ENCODE measurements at places on chromosomes 4 and X.

DNA sequence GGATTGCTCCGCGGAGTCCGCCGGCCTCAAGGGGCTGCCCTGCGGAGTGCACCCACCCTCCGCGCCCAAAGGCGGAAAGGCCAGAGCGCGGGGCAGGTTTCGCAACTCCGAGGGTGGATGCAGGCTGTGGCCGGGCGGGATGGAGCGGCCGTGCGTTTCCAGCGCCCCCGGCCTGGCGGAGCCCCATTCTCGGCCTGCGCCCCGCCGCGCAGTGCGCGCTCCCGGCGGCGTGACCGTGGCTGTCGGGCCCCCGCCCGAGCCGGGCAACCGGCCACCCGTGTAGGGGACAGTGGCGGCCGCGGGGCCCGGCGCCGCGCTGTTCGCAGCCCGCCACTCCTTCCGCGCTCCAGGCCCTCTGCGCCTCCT is 331 bp downstream of the SETD7 start:
- DNase-seq: no peak

GRCh38 chrX:1657367-1658070 is 42.7 kb downstream of the ASMT start:
- peak; percentile 20 for DNase-seq

DNA sequence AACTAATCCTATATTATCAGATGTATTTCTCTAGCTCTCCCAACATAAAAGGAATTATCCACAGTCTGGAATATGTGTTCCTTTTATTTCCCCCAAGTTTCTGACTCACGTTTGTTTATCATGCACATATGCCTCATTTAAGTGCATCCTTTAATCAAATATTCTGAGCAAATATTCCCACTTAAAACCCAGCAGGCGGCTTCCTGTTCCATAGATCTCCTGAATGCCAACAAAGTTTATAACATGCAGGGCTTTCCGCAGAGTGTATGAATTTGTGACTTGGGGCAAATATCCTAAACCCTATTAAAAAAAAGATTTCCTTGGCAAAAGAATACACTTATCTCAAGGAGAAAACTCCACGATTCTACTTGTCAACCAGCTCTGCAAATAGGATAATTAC is 16.9 kb downstream of the GLRA2 start:
- DNase-seq: no peak

DNA sequence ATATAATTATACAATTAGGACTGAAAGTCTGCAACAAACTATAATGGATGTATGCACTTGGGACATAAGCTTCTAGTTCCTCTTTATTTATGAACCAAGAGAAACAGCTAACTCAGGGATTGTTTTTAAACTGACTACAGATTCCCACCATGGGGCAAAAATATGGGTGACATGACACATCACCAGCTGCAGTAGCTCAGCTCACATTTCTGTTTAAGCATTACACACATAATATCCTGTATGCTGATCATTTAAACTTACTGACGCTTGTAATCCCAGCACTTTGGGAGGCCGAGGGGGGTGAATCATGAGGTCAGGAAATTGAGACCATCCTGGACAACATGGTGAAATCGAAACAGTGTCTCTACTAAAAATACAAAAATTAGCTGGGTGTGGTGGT is 11.5 kb downstream of the FGB start:
- DNase-seq: no peak

GRCh38 chr4:144723471-144723870 is 77.5 kb downstream of the HHIP start:
- no peak for DNase-seq

DNA sequence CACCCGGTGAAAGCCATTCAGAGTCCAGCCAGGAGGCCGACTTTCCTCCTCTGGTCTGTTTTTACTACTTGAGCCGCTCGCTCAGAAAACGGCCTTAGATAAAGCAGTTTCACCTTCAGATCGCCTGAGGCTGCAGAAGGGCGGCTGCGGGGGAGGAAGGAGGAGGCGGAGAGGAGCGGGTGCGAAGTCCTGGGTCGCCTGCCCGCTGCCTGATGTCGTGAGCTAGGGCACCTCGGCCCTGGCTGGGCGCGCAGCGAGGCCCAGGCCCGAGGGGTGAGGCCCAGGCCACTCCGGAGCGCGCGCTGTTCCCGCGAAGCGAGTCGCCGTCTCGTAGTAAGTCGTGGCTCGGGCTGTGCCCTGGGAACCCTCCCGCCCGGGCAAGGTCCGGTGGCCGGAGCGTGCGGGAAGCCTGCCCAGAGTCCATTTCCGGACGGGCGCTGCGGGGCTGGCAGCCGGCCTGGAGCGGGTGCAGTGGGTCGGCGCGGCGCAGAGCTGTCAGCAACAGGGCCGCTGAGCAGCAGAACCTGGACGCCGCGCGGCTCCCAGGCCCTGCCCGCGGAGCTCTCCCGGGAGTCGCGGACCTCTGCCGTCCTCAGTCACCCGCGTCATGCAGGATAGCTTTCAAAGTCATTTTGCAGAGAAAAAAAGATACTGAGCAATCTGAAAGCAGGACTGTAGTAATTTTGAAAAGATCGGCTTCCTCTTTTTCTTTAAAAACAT is 18.6 kb downstream of the TRIM2 start:
- peak; percentile 78 for DNase-seq

GRCh38 chr4:138409670-138410069 is 167.5 kb upstream of the SLC7A11 start:
- no peak for DNase-seq

GRCh38 chrX:53362449-53362848 is 60.0 kb downstream of the SMC1A start:
- no peak for DNase-seq

DNA sequence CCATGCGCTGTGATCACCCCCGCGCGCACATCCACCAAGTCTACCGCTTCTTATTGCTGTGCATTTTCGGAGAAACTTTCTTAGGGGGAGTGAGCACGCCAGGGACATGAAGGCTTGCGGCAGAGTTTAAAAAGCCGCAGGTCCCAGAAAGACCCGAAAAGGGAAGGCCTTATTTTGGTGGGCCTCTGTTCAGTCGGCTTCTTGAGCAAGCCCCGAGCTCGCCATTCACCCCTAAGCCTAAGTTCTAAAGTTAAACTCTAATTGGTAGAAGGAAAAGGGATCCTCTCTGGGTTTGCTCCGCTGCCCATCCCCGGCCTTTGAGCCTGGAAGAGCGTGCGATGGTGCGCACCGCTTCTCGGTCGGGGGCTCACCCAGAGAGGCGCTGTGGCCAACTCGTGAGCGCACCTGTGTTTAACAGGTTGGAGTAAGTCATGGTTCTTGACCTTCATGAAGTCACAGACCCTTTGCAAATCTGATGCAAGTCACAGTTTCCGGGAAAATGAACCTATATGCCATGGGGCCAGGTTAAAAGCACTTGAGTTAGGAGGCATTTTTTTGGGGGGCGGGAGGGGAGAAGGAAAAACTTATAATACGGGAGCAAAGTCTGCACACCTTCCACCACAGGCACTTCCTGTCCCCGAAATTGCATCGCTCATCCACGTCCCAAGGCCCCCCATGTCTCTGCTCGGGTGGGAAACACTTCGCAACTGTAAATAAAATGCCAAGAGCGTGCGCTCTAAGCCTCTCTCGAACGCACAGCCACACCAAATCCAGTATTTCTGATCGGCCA is 1.9 kb downstream of the PHOX2B start:
- DNase-seq: no peak

GRCh38 chr4:7781366-7781765 is 158.3 kb downstream of the AFAP1 start:
- no peak for DNase-seq

- no peak for DNase-seq
Observed at GRCh38 chrX:37697169-37697760, 11.7 kb downstream of the XK start.

- peak; percentile 86 for DNase-seq
Observed at GRCh38 chrX:143648705-143649104, 12.8 kb upstream of the SLITRK4 start.

- DNase-seq: no peak
Observed at GRCh38 chr4:113317523-113317922, 268.1 kb downstream of the ANK2 start.

DNA sequence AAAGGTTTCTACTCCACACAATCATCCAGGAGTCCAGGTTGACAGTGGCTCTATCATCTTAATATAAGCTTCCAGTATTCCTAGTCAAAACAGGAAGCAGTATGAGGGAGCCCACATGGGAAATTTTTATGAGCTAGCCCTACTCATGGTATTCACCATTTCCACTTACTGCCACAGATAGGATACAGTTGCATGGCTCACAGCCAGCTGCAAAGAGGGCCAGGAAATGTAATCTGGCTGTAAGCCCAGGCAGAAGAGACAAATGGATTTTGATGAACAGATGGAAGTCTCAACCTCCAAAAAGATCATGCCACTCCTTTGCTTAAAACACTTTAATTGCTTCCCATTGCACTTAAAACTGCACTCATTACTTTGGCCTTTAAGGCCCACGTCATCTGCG is 150.6 kb downstream of the ADAMTS3 start:
- peak; percentile 43 for DNase-seq

- DNase-seq: no peak
Observed at GRCh38 chr4:74410272-74410671, 34.7 kb upstream of the AREG start.

GRCh38 chr4:48504352-48504751 is 14.3 kb downstream of the ZAR1 start:
- peak; percentile 32 for DNase-seq

- no peak for DNase-seq
Observed at GRCh38 chr4:3705236-3705987, 60.8 kb upstream of the ADRA2C start.

- no peak for DNase-seq
Observed at GRCh38 chr4:174324236-174324635, 40.5 kb downstream of the CEP44 start.

- DNase-seq: peak; percentile 25
Observed at GRCh38 chr4:123939621-123940020, 543.0 kb downstream of the SPRY1 start.

DNA sequence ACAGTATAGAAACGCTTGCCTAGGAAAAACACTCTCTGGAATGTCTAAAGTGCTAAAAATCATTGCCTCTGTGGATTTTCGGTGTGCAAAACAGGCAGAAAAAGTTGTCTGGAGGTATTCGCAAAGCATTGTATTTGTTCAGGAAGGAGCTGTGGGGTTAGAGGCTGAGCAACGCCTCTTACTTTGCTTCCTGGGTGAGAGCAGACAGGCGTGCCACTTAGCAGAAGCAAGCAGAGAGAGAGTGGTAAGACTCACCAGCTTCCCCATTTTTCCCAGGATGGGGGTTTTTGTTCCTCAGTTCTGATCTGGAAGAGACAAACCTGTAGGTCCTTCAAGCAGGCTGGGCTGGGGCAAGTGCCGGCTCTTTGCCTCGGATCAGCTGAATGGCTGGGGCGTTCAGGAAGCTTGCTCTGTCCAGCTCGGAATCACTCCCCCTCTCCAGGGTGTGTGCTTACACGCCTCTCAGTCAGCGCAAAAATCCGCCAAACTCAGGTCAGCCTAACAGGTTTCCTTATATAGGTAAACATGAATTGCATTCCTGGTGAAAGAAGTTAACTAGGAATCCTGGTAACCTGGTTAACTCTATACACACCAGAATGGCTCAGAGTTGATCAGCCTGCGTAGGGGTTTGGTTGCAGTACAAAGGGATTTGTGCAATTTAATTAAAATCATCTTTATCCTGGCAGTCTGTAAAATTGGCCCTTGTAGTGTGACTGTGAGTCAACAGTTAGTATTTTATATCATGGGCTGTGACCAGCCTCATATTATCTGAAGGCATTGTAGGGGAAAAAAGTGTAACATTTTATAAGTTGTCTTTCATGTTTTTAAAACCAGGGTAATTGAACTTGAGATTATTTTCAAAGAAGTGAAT is 213.1 kb upstream of the MID1 start:
- DNase-seq: no peak

- DNase-seq: no peak
Observed at GRCh38 chr4:8025668-8026067, 86.0 kb upstream of the AFAP1 start.

- peak; percentile 59 for DNase-seq
Observed at GRCh38 chrX:70168238-70169188, 8.8 kb upstream of the DGAT2L6 start.

DNA sequence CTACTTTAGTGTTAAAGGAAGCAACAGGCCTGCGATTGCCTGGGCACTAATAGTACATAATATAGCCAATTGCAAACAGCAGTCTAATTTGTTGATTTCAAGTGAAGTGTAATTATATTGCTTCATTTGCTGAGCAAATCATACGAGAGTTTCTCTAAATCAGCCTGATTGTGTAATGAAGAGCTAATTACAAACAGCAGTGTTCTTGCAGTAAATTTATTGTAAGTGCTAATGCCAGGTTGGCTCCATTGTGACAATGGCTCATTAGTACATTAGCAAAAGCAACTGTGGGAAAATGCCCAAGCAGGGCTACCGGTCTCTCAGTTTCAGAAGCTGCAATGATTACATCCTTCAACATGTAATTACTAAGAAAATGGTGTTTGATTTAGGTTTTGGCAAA is 591.5 kb downstream of the GALNTL6 start:
- DNase-seq: no peak

DNA sequence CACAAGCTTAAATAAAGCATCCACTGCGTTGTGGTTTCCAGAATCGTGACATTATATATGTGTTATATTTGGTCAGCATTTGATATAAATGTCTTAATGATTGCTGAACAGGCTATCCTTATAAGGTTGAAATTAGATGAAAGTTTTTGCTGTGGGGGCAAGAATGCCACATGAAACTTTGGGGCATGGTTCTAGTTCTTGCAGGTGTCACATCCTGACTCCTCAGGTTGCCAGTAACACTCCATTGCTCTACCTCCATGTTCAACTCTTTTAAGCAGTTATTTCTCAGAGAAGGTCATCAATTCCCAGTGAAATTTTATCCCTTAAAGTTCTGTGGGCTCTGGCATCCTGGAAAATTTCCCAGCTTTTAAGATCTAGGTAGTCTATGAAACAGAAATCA is 33.7 kb downstream of the NFKB1 start:
- no peak for DNase-seq

- DNase-seq: no peak
Observed at GRCh38 chrX:85828771-85829170, 218.6 kb downstream of the CHM start.

- DNase-seq: no peak
Observed at GRCh38 chr4:8205749-8206611, 6.9 kb downstream of the SH3TC1 start.

DNA sequence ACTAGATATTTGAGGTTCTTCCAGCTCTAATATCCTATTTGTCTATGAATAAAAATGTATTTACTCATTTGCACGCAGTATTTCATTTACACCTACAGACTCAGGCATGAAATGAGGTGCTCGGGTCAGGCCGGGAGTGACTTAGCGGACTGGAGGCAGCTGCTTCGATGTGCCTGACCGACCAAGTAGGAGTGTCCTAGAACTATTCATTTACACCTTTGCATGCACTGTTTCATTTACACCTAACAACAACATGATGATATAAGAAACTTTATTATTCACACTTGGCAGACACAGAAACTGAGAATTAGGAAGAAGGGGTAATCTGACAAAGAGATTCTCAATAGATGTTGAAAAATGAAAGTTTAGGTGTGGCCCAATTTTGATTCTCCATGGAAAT is 28.7 kb upstream of the FAT1 start:
- DNase-seq: no peak

GRCh38 chrX:71941776-71942175 is 31.1 kb downstream of the NHSL2 start:
- DNase-seq: no peak

DNA sequence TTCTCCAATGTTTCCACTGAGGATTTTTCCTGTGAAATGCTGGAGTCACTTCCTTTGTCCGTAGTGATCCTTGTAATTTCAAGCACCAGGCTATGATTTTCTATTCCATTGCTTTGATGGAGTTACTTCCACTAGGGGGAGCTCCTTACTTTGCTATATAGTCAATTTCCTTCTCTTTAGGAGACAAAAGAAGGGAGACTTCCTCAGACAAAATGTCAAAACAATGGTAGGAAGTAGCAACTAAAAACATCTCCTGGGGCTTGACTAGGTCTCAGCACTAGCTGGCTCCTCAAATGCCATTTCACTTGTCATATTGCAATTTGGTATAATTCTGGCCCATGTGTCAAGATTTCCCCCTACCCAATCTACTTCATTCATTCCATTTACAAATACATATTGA is 24.1 kb downstream of the ZCCHC12 start:
- DNase-seq: peak; percentile 77

Data from OCI-M1 (cell line).